ENCODE measurements at places on chromosomes 16 and 17.

- no peak for DNase-seq
Observed at GRCh38 chr16:27918755-27919154, 144.8 kb downstream of the GSG1L start.

GRCh38 chr17:50308666-50309065 is 34.4 kb downstream of the TMEM92 start:
- no peak for DNase-seq

- DNase-seq = no peak
Observed at GRCh38 chr17:64648234-64648633, 13.9 kb downstream of the SMURF2 start.

DNA sequence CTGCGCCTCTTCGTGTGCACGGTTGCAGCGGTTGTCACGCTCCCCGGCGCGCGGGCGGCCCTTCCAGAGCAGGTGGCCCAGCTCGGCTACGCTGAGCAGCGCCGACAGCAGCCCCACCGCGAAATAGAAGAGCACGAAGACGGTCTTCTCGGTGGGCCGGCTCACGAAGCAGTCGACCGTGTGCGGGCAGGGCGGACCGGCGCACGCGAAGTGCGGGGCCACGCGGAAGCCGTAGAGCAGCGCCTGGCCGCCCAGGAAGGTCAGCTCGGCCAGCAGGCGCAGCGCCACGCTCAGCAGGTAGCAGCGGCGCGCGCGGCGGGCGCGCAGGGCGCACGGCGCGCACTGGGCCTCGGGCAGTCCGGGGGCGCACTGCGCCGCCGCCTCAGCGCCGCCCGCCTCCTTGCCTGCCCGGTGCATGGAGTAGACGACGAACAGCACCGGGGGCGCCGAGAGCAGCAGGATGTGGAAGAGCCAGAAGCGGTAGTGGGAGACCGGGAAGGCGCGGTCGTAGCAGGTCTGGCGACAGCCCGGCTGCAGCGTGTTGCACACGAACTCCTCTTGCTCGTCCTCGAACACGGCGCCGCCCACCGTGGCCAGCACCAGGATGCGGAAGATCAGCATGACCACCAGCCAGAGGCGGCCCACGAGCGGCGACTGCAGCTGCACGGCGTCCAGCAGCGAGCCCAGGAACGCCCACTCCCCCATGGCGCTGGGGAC is 1.3 kb downstream of the GJD3 start:
- peak; percentile 32 for DNase-seq

DNA sequence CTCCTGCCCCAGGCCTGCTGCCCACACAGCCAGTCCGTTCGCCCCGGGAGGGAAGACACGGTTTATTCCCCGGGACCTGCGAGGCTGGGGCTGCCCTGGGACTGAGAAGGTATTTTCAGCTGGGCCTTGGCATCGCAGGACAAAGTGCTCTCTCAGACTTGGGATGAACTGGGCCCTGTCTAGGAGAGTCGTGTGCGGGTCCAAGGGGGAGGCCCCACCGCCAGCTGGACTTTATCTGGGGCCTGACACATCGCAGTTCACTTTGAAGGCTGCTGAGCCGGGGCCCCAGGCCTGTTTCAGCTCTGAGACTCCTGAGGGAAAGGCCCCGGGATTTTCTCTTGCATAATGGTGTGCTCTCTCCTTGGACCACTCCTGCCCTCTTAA is 6.8 kb downstream of the CRISPLD2 start:
- DNase-seq = no peak

Data from SW480 (cell line).